ENCODE measurements at places on chromosomes 3 and 15. TPM values are rescaled to one million over a fixed set of nuclear protein-coding genes. Genes with fewer than 3 reads are reported as not detected.
A peak's percentile ranks its signal among the peaks of the same experiment; 100 is the strongest.

DNA sequence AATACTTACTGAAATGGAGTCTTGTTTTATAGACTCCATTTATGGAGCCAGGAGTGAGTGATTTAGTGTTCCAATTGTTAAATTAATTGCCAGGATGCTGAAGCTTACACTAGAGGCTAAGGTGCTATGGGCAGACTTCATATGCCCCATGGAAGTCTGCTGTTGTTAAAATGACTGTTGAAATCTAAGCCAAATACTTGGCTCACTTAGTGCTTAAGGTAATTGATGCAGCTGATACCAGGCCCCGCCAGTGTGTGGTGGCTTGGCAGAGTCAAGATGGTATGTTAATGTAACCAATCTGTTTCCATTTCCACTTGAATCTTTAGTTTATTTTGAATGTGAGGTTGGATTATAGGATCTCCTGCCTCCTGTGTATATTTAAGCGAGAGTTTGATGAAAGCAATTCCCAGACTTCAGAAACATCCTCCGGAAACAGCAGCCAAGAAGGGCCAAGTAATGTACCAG lies 187.1 kb downstream of the ITPR1 start:
- no peak overlapping the region for H3K27ac ChIP-seq
- H3K27me3 ChIP-seq, result no peaks in the 10 kb centered on the region
- no peak for DNase-seq
- peaks cover 7% of the 10 kb centered on the region for H3K4me1 ChIP-seq
- peaks cover 33% of the 10 kb centered on the region for H3K36me3 ChIP-seq

Gene TNFAIP8L3
- total RNA-seq, result not detected

GRCh38 chr15:69853544-69853951 lies 244.2 kb downstream of the TLE3 start:
- no peak for DNase-seq
- H3K27ac ChIP-seq, result no peak overlapping the region
- H3K4me3 ChIP-seq, result no peak overlapping the region
- peaks cover 15% of the 10 kb centered on the region for H3K4me1 ChIP-seq
- no peaks in the 10 kb centered on the region for H3K36me3 ChIP-seq
- H3K27me3 ChIP-seq, result peaks cover 3% of the 10 kb centered on the region

GRCh38 chr3:13332158-13332557 lies 88.0 kb downstream of the NUP210 start:
- DNase-seq, result no peak
- H3K27ac ChIP-seq, result peak overlapping the region; percentile 83
- no peaks in the 10 kb centered on the region for H3K4me1 ChIP-seq
- H3K4me3 ChIP-seq, result no peak overlapping the region

DNA sequence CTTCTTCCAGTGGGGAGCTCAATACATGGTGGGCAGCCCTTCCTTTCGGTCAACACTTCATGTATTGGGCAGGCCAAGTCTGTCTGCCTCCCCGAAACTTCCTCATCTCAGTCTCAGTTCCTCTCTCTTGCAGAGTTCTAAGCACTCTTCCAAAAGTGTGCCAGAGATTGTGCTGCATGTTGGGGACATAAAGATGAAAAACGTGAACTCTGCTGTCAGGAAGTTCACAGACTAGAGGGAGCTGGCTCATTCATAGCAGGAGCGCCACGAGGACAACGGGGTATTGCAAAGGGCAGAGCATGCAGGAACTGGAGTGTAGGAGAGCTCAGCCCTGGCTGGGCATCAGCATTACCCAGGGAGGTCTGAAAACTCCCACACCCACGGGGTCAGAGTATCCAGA lies 15.3 kb upstream of the EPHB3 start:
- no peak for DNase-seq
- no peak overlapping the region for H3K4me3 ChIP-seq
- H3K27me3 ChIP-seq, result peaks cover 12% of the 10 kb centered on the region
- no peaks in the 10 kb centered on the region for H3K36me3 ChIP-seq
- H3K4me1 ChIP-seq, result peaks cover 8% of the 10 kb centered on the region

DNA sequence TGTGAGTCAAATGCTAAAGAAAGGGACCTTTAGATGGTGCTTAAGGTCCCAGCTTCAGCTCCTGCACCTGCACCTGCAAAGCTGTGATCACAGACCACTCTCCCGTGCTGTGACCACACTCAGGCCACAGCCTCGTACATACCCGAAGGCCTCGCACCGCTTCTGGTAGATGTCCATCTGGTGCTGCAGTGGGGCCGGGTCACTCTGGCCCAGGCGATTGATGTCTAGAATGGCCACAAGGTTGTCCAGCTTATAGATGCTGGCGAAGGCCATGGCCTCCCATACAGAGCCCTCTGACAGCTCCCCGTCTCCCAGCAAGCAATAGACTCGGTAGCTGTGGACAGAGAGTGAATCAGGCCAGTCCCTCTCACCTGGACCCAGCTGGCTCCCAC lies 21.0 kb downstream of the TKT start:
- H3K36me3 ChIP-seq, result peaks cover 22% of the 10 kb centered on the region
- H3K4me1 ChIP-seq, result peaks cover 25% of the 10 kb centered on the region
- no peaks in the 10 kb centered on the region for H3K27me3 ChIP-seq
- no peak overlapping the region for H3K4me3 ChIP-seq
- H3K27ac ChIP-seq, result peak overlapping the region; percentile 71
- DNase-seq, result no peak

- DNase-seq, result no peak
- no peaks in the 10 kb centered on the region for H3K36me3 ChIP-seq
- H3K4me3 ChIP-seq, result no peak overlapping the region
- H3K27ac ChIP-seq, result no peak overlapping the region
- H3K27me3 ChIP-seq, result no peaks in the 10 kb centered on the region
- H3K4me1 ChIP-seq, result no peaks in the 10 kb centered on the region
Measured at GRCh38 chr3:3605226-3605625, 194.0 kb upstream of the LRRN1 start.

GRCh38 chr3:181623924-181624694 lies 87.6 kb upstream of the SOX2 start:
- H3K4me1 ChIP-seq, result no peaks in the 10 kb centered on the region
- no peaks in the 10 kb centered on the region for H3K27me3 ChIP-seq
- DNase-seq, result no peak
- no peak overlapping the region for H3K4me3 ChIP-seq
- H3K36me3 ChIP-seq, result no peaks in the 10 kb centered on the region

Gene GOLGA6D
- not detected for total RNA-seq

DNA sequence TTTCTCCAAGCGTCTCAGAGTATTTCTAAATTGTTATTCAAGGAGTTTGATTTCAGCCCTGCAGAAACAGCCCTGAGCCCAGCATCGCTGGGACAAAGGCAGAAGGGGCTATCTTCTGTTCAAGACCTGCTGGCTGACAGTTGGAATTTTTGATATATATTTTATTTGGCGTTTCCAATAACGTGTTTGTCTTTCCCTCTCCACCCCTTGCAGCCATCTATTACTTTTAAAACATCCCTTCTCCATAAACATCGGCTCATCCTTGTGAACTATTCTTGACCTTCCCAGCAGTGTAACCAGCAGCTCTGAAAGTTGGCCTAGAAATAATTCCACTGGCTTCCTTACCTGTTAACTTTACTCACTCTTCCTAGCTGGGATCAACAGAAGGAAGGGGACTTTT lies 5.5 kb upstream of the MEIS2 start:
- no peak for DNase-seq
- no peak overlapping the region for H3K27ac ChIP-seq
- H3K36me3 ChIP-seq, result peaks cover 6% of the 10 kb centered on the region
- peaks cover 8% of the 10 kb centered on the region for H3K4me1 ChIP-seq
- peaks cover 92% of the 10 kb centered on the region for H3K27me3 ChIP-seq

DNA sequence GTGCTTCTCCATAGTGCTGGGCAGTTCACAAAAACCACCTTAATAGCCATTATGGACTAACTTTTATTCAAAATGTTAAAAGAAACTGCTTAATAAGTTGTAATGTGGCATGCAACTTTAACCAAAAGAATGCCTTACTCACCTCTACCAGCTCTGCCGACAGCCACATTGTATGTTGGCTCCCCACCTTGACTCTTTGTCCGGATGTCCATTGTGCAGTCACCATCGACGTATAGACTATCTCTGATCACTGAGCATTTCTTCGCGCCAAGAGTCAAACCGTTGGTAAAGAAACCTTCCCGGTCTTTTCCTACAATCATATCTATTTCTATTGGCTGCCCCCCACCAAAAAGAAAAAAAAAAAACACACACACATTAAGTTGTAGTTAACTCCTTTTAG lies 2.5 kb downstream of the PFN2 start:
- no peak for DNase-seq
- peaks cover 30% of the 10 kb centered on the region for H3K27me3 ChIP-seq
- H3K27ac ChIP-seq, result no peak overlapping the region
- peaks cover 2% of the 10 kb centered on the region for H3K36me3 ChIP-seq
- no peak overlapping the region for H3K4me3 ChIP-seq

Data from activated CD4-positive, alpha-beta T cell treated with anti-CD3 and anti-CD28 coated beads, Interleukin-2, amount 10 ng/mL, durations not matched to agents 7 days and 5 days (primary cell).